ENCODE measurements at places on chromosomes 7 and 10.

- peak; percentile 12 for DNase-seq
Measured at GRCh38 chr7:43481902-43482678, 100.8 kb upstream of the STK17A start.

DNA sequence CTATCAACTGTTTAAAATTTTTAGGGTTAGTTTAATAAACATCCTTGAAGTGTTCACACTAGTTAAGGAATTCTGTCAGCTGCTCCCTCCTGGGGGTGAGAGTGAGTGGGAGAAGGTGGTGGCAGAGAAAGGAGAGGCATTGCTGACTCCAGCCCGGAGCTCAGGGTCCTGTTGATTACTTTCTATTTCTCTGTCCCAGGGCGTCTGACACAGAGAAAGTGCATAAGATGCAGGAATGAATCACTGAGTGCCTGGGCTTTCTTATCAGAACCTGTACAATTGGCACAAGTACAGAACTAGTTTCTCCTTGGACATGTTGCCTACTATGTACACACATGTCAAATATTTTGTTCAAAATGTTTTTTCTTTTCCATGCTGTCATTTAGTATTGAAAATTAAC is 410.8 kb upstream of the COBL start:
- no peak for DNase-seq

DNA sequence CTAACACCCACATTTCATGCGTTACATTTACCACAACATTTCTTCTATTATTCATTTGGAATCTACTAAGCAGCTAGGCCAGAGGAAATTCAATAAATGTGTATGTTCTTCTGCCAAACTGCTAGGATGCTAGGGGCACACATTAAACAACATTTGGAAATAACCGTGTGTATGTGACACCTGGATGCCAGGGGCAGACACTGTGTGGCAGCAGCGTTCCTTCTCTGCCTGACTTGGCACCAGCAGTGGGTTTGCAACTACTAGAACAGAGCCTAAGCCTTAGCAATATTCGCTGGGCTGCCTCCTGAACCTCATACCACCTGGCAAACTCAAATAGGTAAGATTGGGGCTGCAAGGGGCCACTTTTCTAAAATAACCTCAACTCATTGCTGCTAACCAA is 182.1 kb downstream of the CHCHD3 start:
- DNase-seq: no peak

DNA sequence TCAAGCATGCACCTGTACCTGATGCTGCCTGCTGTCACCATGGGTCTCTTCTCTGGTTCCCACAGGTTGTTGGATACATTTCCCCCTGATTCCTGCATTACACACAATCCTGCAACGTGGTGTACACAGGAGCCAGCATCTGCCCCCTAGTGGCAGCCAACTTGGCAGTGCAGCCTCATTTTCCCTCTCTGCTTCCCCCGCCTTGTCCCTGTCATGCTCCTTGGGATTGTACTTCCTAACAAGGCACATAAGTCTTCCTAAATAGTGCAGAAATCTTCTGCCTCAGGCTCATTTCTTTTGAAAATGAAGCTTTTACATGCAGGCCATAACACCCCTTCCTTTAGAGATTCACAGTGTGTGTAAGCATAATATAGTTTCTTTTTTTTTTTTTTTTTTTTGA is 387.5 kb downstream of the CCSER2 start:
- peak; percentile 83 for DNase-seq

- peak; percentile 56 for DNase-seq
Measured at GRCh38 chr10:133277993-133278576, 1.4 kb upstream of the ADAM8 start.
